Kidney (tissue), 22 donors: ENCODE measurements at places on chromosomes 6 and 20. TPM values are rescaled to one million over a fixed set of nuclear protein-coding genes. Genes with fewer than 3 reads are reported as not detected.

Gene KCNQ2
- not detected for polyA plus RNA-seq

DNA sequence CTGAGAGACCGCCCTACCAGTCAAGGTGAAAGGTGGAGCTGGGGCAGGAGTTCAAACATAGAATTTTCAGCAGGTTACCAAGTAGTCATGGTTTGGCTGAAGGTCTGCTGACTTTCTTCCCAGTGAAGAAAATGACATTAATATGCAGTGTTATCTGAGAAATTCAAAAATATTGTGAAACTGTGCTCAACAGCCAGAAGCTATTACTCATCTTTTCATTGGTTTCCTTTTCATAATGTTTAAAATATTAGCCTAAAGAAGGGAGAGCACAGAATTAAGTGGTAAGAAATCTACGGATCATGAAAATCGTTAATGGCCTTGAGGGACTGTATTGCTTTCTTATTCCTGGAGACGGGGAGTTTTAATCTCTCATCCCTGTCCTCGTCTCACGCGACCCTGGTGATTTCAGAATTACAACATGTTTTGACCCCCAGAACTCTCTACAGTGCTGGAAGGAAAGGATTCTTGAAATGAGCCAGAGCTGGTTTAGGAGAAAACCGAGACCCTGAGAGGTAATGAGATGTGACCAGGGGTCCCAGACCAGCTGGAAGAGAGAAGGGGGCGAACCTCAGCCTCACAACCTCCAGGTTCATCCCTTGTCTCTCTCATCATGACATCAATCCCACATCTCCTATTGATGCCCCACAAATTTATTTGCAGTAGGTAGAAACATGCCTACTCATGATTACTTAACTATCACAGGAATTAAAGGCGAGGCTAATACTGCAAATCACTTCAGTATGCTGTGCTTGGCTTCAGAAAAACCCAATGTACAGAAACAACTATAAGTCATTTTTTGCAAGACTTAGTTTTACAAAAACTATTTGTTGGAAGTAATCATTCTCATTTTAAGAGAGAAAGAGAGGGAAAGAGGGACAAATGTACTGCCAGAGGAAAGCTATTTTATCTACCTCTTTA, 209.5 kb downstream of the FNDC1 start:
- H3K4me1 ChIP-seq: no peaks in the 10 kb centered on the region
- H3K27ac ChIP-seq: no peak overlapping the region
- H3K4me3 ChIP-seq: no peak overlapping the region
- DNase-seq: no peak

GRCh38 chr6:75986935-75987334, 85.5 kb downstream of the IMPG1 start:
- H3K27ac ChIP-seq: no peak overlapping the region
- no peaks in the 10 kb centered on the region for H3K27me3 ChIP-seq

Gene TAAR5
- not detected for polyA plus RNA-seq

- no peak overlapping the region for H3K27ac ChIP-seq
- H3K27me3 ChIP-seq: no peaks in the 10 kb centered on the region
- H3K4me3 ChIP-seq: no peak overlapping the region
Measured at GRCh38 chr6:5566718-5567117, 305.4 kb downstream of the FARS2 start.

DNA sequence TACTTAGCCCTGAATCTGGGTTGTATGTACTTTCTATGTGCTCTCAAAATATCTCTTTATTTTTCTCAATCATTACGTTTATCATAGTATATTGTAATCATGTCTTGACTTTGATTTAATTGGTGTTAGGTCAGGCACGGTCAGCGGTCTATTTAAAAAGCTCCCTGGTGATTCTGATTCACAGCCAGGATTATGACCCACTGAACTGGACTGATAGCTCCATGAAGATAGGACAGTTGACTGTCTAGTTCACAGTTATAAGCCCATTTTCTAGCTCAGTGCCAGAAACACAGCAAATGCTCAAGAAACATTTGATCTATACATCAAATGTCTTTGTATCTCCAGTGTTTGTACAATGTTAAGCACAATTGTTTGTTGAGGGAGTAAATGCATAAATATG, 111.5 kb upstream of the CCN2 start:
- DNase-seq: no peak
- no peaks in the 10 kb centered on the region for H3K27me3 ChIP-seq
- no peak overlapping the region for H3K4me3 ChIP-seq
- no peaks in the 10 kb centered on the region for H3K4me1 ChIP-seq
- no peaks in the 10 kb centered on the region for H3K36me3 ChIP-seq

DNA sequence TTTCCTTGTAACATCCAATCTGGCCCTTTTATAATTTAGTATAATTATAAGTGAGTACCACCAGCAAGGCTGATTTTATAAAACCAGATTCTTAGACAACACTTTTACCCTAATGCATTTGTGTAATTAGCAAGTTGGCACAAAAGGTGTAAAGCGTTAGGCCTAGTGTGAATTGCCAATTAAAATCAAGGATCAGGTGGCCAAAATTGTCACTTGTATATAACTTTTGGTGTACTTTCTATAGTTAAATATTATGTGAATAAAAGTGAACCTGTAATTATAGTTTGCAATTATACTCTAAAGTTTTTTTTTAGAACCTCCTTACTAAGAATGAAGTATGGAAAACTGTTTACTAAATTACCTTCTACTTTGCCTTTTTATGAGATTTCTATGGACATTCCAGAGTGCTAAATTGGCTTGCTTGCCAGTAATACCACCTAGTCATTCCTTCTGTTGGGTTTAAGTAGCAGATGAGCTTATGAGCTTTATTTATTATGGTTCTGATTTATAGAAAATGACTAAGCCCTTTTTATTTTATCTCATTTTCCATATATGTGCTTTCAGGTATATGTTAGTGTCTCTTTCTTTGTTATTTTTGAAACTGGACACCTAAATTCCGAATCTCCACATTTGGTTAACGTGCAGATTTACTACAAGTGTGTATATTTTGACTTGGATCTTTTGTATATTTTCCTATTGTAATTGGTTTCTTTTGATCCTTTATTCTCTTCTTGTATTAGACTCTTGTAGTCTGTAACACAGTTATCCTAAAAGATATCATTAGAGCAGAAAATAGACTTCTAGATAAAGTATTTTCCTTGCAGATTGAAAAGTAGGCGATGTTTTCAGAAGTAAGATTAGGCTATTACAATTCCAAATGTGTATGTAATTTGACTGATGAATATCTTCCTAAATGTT, 3.9 kb downstream of the STXBP5 start:
- no peaks in the 10 kb centered on the region for H3K4me1 ChIP-seq
- no peaks in the 10 kb centered on the region for H3K27me3 ChIP-seq
- no peak overlapping the region for H3K4me3 ChIP-seq
- H3K36me3 ChIP-seq: no peaks in the 10 kb centered on the region
- no peak for DNase-seq
- H3K27ac ChIP-seq: no peak overlapping the region

DNA sequence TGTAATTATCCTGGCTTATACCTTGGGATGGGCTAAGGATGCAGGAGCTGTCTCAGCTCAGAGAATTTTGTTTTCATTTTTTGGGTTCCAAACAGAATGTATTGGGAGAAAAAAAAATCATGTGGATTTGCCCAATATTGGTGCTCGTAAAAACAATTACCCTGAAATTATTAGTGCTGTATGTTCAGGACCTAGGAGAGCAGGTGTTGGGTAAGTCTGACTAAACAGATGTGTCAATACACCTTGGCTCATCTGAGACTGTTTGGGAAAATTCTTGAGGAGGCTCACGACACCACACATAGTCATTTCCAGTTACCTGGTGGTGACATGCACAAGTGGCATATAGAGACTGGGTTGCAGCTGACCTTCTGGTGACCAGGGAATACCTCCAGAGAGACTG, 802.1 kb upstream of the FLRT3 start:
- no peak overlapping the region for H3K4me3 ChIP-seq
- no peaks in the 10 kb centered on the region for H3K36me3 ChIP-seq
- H3K27me3 ChIP-seq: no peaks in the 10 kb centered on the region
- DNase-seq: no peak
- H3K4me1 ChIP-seq: no peaks in the 10 kb centered on the region
- H3K27ac ChIP-seq: no peak overlapping the region

Gene SLC35F1
- polyA plus RNA-seq: 0.28 TPM

DNA sequence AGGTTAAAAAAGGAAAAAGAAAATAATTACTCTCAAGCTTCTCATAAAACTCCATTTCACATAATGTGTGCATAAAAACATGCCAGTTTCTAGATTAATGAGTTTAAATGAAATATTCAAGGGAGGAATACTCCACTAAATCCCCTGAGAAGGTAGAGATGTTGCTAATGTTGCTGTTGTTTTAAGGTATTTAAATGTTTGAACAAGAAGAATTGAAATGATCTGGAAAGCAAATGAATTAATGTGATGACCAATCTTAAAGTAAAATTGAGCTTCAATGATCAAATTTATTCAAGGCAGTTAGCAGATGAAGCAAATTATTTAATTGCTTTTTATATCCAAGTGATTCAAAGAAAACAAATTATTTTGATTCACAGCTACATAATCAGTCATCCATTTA, 804.4 kb downstream of the EYS start:
- DNase-seq: no peak
- H3K36me3 ChIP-seq: no peaks in the 10 kb centered on the region
- H3K27ac ChIP-seq: no peak overlapping the region
- no peaks in the 10 kb centered on the region for H3K4me1 ChIP-seq
- no peaks in the 10 kb centered on the region for H3K27me3 ChIP-seq
